ENCODE measurements at places on chromosomes 7 and 10. TPM values are rescaled to one million over a fixed set of nuclear protein-coding genes. Genes with fewer than 3 reads are reported as not detected.

KMT2C gene
- total RNA-seq: 14.2 TPM

- H3K4me1 ChIP-seq: no peaks in the 10 kb centered on the region
- no peak for DNase-seq
- no peaks in the 10 kb centered on the region for H3K27me3 ChIP-seq
- H3K36me3 ChIP-seq: 0 out of 2 replicates have a peak, but pooled peaks cover 3% of the 10 kb centered on the region
- H3K4me3 ChIP-seq: no peak overlapping the region
Measured at GRCh38 chr10:72370201-72370722, 15.5 kb upstream of the DNAJB12 start.

CYP2W1 gene
- total RNA-seq: not detected

- DNase-seq: no peak
- no peak overlapping the region for H3K4me3 ChIP-seq
- H3K36me3 ChIP-seq: no peaks in the 10 kb centered on the region
- no peaks in the 10 kb centered on the region for H3K4me1 ChIP-seq
Measured at GRCh38 chr7:144473908-144474307, 70.4 kb upstream of the NOBOX start.

- peaks cover 12% of the 10 kb centered on the region for H3K4me1 ChIP-seq
- DNase-seq: no peak
- H3K27ac ChIP-seq: no peak overlapping the region
- H3K27me3 ChIP-seq: no peaks in the 10 kb centered on the region
Measured at GRCh38 chr10:34537629-34538231, 277.4 kb downstream of the PARD3 start.

- no peak overlapping the region for H3K4me3 ChIP-seq
- H3K27me3 ChIP-seq: peaks cover 5% of the 10 kb centered on the region
- no peak for DNase-seq
- H3K4me1 ChIP-seq: no peaks in the 10 kb centered on the region
- no peaks in the 10 kb centered on the region for H3K36me3 ChIP-seq
Measured at GRCh38 chr7:128872394-128872824, 9.8 kb downstream of the ATP6V1F start.

GRCh38 chr10:132666705-132667341, 119.1 kb downstream of the NKX6-2 start:
- no peaks in the 10 kb centered on the region for H3K36me3 ChIP-seq
- H3K4me1 ChIP-seq: peaks cover 21% of the 10 kb centered on the region
- H3K27ac ChIP-seq: peak overlapping the region; percentile 91
- no peaks in the 10 kb centered on the region for H3K27me3 ChIP-seq

GRCh38 chr10:5490698-5491464, 8.5 kb downstream of the CALML5 start:
- DNase-seq: no peak
- H3K27me3 ChIP-seq: no peaks in the 10 kb centered on the region
- H3K36me3 ChIP-seq: no peaks in the 10 kb centered on the region
- no peak overlapping the region for H3K27ac ChIP-seq

DNA sequence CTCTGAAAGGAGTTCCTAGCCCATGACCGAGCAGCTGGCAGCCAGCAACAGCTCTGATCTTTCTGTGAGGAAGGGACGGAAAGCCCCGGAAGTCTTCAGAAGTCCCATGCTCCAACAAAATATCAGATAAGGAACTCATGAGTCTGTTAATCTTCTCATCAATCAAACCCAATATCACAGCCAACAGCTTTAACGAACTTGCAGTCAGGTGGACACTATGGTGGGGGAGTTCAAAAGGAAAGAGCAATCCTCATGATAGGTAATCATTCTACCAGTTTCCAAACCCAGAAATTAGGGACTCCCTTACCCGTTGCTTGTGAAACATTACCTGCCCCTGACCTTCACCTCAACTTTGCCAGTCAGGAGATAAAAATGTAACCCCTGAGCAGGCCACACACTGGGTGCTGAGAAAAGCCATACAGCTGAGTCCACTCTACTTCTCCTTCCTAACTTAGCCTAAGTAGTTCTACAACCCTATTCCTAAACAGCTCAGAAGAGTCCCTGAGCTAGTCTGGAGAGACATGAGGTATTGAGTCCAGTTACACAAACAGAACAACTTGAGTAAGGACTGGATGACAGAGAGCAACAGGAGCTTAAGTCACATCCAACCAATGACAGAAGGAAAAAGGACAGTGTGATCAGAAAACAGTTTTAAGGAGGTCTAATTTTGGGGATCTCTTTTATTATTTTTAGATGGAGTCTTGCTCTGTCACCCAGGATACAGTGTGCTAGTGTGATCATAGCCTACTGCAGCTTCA, 2.2 kb downstream of the NDST2 start:
- H3K27ac ChIP-seq: no peak overlapping the region
- H3K4me1 ChIP-seq: peaks cover 13% of the 10 kb centered on the region
- peak; percentile 27 for DNase-seq
- H3K27me3 ChIP-seq: no peaks in the 10 kb centered on the region
- H3K4me3 ChIP-seq: 0 out of 2 replicates have a peak overlapping the region, but pooled peaks have one; percentile 82

SGPL1 gene
- total RNA-seq: 27.5 TPM

GRCh38 chr10:118980870-118981269, 48.6 kb upstream of the NANOS1 start:
- no peaks in the 10 kb centered on the region for H3K4me1 ChIP-seq
- no peak for DNase-seq

- H3K36me3 ChIP-seq: no peaks in the 10 kb centered on the region
- no peak overlapping the region for H3K4me3 ChIP-seq
- H3K4me1 ChIP-seq: no peaks in the 10 kb centered on the region
Measured at GRCh38 chr7:42981601-42982000, 49.4 kb downstream of the MRPL32 start.

CYP2C9 gene
- total RNA-seq: not detected

- no peaks in the 10 kb centered on the region for H3K36me3 ChIP-seq
- no peak overlapping the region for H3K4me3 ChIP-seq
- H3K27ac ChIP-seq: no peak overlapping the region
- no peak for DNase-seq
- H3K27me3 ChIP-seq: no peaks in the 10 kb centered on the region
Measured at GRCh38 chr10:2494399-2494798, 572.9 kb upstream of the PFKP start.

DNA sequence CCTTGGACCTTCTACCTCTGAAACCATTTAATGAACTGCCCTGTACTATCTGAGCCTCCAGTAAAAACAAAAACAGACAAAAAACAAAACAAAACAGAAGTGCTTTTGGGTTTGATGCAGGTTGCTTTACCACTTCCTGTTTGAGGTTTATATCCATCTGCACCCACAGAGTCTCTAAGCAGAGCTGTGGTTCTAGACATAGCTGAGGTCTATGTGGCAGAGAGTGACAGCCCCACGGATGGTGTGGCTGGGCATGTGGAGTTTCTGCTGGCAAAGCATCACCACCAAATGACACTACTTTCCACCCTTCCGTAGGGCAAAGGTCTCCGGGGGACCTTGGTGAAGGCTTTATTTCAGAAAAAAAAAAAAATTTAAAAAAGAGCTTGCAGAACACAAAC, 754.2 kb downstream of the GRID1 start:
- H3K4me1 ChIP-seq: no peaks in the 10 kb centered on the region
- no peaks in the 10 kb centered on the region for H3K36me3 ChIP-seq
- DNase-seq: no peak
- H3K27ac ChIP-seq: no peak overlapping the region
- no peaks in the 10 kb centered on the region for H3K27me3 ChIP-seq

CALML3 gene
- not detected for total RNA-seq

GRCh38 chr10:45627412-45628048, 45.0 kb downstream of the ZFAND4 start:
- no peak for DNase-seq
- no peak overlapping the region for H3K4me3 ChIP-seq
- no peak overlapping the region for H3K27ac ChIP-seq

- peak; percentile 84 for DNase-seq
- H3K27ac ChIP-seq: peak overlapping the region; percentile 74
- peaks cover 30% of the 10 kb centered on the region for H3K4me1 ChIP-seq
- H3K27me3 ChIP-seq: no peaks in the 10 kb centered on the region
- H3K4me3 ChIP-seq: peak overlapping the region; percentile 89
Measured at GRCh38 chr10:117373823-117374505, 1.3 kb downstream of the PDZD8 start.

DNA sequence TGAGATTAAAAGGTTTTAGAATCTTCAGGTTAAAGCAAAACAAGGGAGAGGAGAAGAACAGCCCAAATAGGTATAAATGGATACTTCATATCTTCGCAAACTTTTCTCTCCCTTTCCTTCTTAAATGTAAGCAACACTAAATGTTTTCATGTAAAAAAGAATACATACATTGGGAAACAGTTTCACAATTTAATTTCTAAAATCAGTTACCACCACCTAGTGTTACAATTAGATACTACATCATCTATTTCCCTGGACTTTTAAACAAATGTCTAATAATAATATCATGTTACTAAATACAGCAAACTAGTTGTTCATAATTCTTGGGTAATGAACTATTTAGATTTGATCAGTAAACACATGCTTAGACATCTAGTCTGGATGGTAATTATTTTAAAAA, 35.8 kb downstream of the MINDY3 start:
- no peaks in the 10 kb centered on the region for H3K36me3 ChIP-seq
- H3K27me3 ChIP-seq: no peaks in the 10 kb centered on the region
- DNase-seq: peak; percentile 47
- H3K27ac ChIP-seq: no peak overlapping the region
- no peak overlapping the region for H3K4me3 ChIP-seq
- H3K4me1 ChIP-seq: no peaks in the 10 kb centered on the region

GRCh38 chr10:95688648-95689047, 5.1 kb downstream of the TCTN3 start:
- peaks cover 34% of the 10 kb centered on the region for H3K36me3 ChIP-seq
- H3K27ac ChIP-seq: no peak overlapping the region
- H3K4me1 ChIP-seq: 0 out of 2 replicates have a peak, but pooled peaks cover 4% of the 10 kb centered on the region
- H3K4me3 ChIP-seq: no peak overlapping the region
- DNase-seq: no peak

DNA sequence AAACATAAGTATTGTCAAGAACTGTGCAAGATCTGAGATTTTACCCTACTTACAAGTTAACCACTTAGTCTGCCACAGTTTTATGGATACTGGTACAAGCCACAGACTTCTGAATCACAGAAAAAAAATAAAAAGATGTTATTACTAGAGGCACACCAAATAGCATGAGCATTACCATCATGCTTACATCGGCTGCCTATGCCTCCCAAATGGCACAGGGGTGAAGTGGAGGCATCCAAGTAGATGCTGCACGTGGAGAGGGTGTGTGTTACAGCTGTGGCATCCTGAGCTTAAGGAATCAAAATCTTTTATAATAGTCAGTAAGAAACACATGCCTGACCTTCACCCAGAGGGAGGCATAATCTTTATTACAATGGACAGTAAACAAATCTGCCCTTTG, 207.8 kb downstream of the TFEC start:
- no peak overlapping the region for H3K27ac ChIP-seq
- H3K4me3 ChIP-seq: no peak overlapping the region
- H3K36me3 ChIP-seq: no peaks in the 10 kb centered on the region
- peak; percentile 5 for DNase-seq
- H3K27me3 ChIP-seq: no peaks in the 10 kb centered on the region
- peaks cover 7% of the 10 kb centered on the region for H3K4me1 ChIP-seq

MARCHF5 gene
- total RNA-seq: 10.6 TPM

- H3K36me3 ChIP-seq: no peaks in the 10 kb centered on the region
- no peak overlapping the region for H3K4me3 ChIP-seq
- H3K27ac ChIP-seq: no peak overlapping the region
- no peak for DNase-seq
Measured at GRCh38 chr7:113799896-113800295, 118.9 kb downstream of the PPP1R3A start.

SMO gene
- total RNA-seq: 16.3 TPM

DNA sequence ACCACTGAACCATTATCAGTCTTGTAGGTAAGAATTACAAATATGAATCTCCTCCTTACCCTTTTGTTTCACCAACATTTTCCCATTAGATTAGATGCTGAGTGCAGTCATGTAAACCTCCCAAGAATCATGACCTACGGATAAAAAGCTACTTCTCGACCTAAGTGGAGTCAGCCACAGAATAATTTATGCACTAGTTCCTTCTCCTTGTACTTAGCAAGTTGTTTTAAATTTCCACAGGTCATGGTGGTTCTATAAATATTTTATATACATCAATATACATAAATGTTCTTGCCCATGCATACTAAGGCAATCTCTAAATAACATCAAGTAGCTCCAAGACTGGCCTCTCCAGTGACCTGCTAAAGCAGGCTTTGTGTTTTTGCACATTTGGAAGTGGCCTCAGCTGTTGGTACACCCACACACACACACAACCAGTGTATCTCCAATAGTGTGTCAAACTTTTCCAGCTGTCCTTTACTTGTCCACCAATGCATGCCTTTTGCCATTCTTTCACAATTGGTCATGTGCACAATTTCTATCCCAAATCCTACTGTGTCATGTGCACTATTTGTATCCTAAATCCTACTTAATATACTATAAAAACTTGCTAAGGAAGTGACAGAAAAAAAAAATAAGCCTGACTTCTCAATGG, 21.5 kb downstream of the LMOD2 start:
- DNase-seq: no peak
- H3K27ac ChIP-seq: no peak overlapping the region
- peaks cover 10% of the 10 kb centered on the region for H3K36me3 ChIP-seq
- H3K27me3 ChIP-seq: no peaks in the 10 kb centered on the region

GRCh38 chr10:24952143-24952706, at the start of gene PRTFDC1:
PRTFDC1 (minus strand) TSS chr10:24952606; CDS start chr10:24952575, 31 bp downstream.
- H3K36me3 ChIP-seq: no peaks in the 10 kb centered on the region
- peak within 1 kb of the TSS; percentile 69 for H3K4me3 ChIP-seq
- DNase-seq: peak; percentile 71
- H3K27ac ChIP-seq: peak within 1 kb of the TSS; percentile 98

GRCh38 chr7:55520426-55521140, 51.7 kb downstream of the VOPP1 start:
- no peak for DNase-seq
- no peaks in the 10 kb centered on the region for H3K4me1 ChIP-seq
- H3K36me3 ChIP-seq: no peaks in the 10 kb centered on the region

GRCh38 chr10:73650537-73651331, 5.1 kb downstream of the SYNPO2L start:
- H3K4me1 ChIP-seq: peaks cover 41% of the 10 kb centered on the region
- no peak overlapping the region for H3K4me3 ChIP-seq
- H3K27ac ChIP-seq: peak overlapping the region; percentile 85

GRCh38 chr7:151249034-151249731, 689 bp upstream of the SMARCD3 start:
- peak; percentile 86 for DNase-seq
- H3K4me3 ChIP-seq: peak overlapping the region; percentile 91
- H3K36me3 ChIP-seq: no peaks in the 10 kb centered on the region

GRCh38 chr7:140333223-140333622, 65.1 kb downstream of the SLC37A3 start:
- no peak overlapping the region for H3K27ac ChIP-seq
- H3K4me3 ChIP-seq: no peak overlapping the region
- H3K4me1 ChIP-seq: no peaks in the 10 kb centered on the region
- no peak for DNase-seq

- no peak overlapping the region for H3K4me3 ChIP-seq
- H3K27me3 ChIP-seq: no peaks in the 10 kb centered on the region
- no peaks in the 10 kb centered on the region for H3K36me3 ChIP-seq
- DNase-seq: no peak
- H3K4me1 ChIP-seq: no peaks in the 10 kb centered on the region
Measured at GRCh38 chr7:107068156-107068555, 23.7 kb downstream of the PRKAR2B start.
